ENCODE measurements at places on chromosomes 12 and 14.

DNA sequence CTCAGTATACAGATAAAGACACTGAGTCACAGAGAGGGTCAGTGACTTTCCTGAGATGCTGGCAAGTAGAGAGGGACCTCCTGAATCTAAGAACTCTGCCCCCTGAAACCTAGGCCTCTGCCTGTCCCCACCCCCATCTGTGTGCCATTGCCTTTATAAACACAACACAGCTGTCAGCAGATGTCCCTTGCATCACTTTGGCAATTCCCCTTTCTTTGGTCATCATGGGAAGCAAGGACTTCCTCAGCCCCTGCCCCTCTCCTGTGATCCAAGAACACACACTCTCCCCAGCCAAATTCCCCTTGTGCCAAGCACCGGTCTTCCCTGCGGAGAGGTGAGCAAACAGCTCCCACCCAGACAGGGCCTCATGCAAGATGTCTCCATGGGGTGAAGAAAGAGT lies 8.3 kb downstream of the TSPAN11 start:
- no peak for DNase-seq

GRCh38 chr12:40980427-40980961 lies 207.6 kb upstream of the PDZRN4 start:
- DNase-seq, result no peak

DNA sequence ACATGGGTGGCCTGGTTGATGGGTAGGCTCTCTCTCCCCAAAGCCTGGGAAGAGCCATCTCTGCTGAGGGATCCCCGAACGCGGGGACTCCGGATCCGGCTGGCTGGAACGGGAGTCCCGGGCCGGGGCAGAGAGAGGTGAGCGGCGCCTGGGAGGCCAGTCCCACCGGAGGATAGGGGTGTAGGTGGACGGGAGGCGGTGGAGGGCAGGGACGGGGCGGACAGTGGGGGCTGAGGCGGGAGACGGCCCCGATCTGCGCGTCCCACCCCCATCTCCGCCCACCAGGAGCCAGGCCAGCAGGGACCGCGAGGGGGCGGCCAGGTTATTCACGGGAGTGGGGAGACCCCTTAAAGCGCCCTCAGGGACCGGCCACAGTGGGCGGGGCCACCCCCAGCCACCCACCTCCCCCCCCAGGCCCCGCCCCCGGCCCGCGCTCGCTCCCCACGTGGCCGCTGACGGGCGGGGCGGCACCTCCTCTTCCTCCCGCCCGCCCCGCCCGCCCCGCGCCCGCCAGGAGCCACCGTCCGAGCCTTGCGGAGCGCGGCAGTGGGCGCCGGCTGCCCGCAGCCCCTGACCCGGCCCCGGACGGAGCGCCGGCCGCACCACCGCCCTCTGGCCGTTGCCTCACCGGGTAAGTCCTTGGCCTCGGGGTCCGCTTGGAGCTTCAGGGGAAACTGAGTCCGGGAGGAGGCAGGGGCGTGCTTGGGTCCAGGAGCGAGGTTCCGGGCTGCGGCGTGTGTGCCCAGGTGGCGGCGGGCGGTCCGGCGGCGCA lies at the start of gene INF2:
TSS of gene INF2 (plus strand) at position 510 of the 772 bp plus-strand sequence. CDS start 11,748 bp downstream, outside the sequence.
- peak; percentile 58 for DNase-seq

- DNase-seq, result no peak
Measured at GRCh38 chr12:10661338-10661737, 12.5 kb downstream of the STYK1 start.

All from CD4-positive, alpha-beta T cell treated with Interleukin-10 for 1 hour (primary cell).